ENCODE measurements at places on chromosomes 6 and 20.

DNA sequence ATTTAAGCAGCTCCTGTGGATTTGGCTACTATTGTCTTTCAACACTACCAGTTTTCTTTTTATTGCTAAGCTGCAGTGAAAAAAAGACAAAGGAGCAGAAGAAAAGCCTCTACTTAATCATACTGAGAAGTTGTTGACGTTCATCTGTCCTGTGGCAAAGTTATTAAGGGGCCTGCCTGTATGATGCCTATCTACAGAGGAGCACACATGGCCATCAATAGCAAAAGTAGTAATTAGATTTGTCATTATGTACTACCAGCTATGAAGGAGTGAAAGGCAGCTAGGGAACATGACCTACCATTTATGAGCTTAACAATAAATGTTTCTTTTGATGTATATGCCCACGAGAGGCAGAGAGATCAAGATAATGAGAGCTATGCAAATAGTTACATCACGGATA is 620.9 kb downstream of the PHF3 start:
- DNase-seq, result peak; percentile 33

DNA sequence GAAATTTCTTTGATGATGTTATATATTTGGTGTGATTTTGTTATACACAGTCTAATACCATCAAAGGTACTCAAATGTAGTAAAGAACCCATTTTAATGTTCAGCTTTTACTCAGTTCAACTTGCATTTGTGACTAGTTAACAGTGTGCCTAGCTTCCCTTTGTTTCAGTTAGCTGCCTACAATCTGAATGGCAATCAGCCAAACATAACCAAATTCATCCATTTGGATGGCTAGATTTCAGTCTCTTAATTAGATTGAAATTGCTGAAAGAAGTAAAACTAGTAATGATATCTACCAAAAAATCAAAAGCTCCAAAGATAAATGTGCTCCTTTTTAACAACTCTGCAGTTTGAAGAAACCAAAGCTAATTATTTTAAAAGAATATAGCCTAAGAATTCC is 6.9 kb downstream of the EPHA7 start:
- DNase-seq, result no peak

GRCh38 chr6:100453701-100454521 is 10.8 kb downstream of the SIM1 start:
- DNase-seq, result no peak

DNA sequence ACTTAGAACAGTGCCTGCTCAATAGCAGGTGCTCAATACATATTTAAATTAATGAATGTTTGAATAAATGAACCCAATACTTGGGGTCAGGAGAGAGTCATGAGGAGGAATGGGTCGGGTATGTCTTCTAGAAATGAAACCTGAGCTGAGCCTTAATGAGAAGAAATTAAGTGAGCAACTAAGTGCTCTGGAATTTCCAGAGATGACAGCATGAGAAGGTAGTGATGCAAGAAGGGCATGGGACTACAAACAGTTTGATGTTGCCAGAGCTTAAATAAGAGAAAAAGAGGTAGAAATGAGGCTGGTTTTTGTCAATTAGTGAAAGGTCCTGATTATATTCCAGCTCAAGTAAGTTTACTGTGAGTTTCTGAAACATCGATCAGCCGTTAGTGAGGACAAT is 82.9 kb downstream of the PDE10A start:
- no peak for DNase-seq

- DNase-seq, result peak; percentile 50
Measured at GRCh38 chr20:46195264-46196036, 77.3 kb downstream of the CD40 start.

DNA sequence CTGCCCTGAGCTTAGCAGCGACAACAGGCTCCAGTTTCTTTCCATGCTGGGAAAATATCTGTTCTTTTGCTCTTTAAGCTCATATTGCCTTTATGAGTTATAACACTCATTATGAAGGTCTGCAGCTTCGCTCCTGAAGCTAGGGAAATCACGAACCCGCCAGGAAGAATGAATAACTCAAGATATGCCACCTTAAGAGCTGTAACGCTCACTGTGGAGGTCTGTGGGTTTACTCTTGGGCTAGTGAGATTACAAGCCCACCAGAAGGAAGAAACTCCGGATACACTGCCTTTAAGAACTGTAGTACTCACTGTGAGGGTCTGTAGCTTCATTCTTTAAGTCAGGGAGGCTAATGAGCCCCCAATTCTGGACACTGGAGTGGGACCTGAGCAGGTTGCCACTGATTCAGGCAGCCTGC is 3.0 kb upstream of the SSR1 start:
- DNase-seq, result no peak

DNA sequence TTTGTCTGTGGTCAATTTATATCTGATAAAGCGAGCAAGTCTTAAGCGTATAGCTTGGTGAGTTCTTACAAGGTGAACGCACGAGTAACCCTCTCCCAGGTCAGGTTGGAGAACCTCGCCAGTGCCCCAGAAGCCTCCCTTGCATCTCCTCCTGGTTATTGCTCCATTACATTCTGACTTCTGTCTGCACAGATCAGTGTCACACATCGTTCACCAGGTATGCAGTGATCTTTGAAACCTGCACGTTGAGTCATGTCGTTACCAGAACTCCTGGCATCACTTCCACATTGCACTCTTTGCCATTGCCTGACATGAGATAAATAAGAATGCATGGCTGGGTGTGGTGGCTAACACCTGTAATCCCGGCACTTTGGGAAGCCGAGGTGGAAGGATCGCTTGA is 44.2 kb downstream of the AKAP12 start:
- no peak for DNase-seq

DNA sequence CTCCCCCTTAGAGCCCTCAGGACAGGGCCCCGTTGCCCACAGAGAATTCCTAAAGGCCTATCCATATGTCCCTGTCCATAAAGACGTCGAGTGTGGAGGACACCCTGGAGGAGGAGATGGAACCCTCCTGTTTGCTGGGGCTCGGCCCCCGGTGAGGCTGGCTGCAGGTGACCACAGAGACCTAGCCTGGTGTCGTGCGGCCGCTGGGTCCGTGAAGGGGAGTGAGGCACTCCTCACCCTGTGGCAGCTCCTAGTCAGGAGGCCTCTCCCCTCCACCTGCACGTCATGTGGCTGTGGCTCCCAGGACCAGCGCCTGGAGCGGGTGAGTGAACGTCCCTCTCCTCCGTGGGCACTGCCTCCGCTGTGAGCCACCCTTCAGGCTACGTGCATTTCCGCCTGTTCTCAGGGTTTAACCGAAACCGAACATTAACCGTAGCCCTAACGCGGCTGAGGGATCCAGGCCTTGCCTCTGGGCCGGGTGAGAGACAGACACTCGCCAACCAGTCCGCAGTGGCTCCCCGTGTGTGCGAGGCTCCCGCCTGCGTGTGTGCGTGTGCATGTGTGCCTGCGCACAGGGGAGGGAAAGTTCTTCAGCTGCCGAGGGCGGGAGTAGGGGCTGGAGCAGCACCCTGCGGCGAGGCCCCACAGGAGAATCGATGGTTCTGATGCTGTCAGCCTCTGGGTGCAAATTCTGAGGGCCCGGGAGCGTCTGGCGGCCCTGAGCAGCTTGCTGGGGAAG is 5.9 kb upstream of the TCEA2 start:
- DNase-seq, result no peak

- no peak for DNase-seq
Measured at GRCh38 chr20:25205277-25206062, 10.0 kb downstream of the ENTPD6 start.

All from NCI-H82 (cell line).